ENCODE measurements at places on chromosomes 2 and 18. TPM values are rescaled to one million over a fixed set of nuclear protein-coding genes. Genes with fewer than 3 reads are reported as not detected.

- DNase-seq, result no peak
Measured at GRCh38 chr2:120701499-120701898, 34.2 kb upstream of the GLI2 start.

GRCh38 chr2:190344276-190344827 is 963 bp downstream of the INPP1 start:
- no peak for DNase-seq

The RPL31 gene
- 639 TPM for total RNA-seq

GRCh38 chr2:223925106-223925505 is 20.0 kb downstream of the WDFY1 start:
- DNase-seq, result peak; percentile 75

The IL1RL2 gene
- total RNA-seq, result 1.7 TPM

The FAM110C gene
- total RNA-seq, result not detected

- DNase-seq, result no peak
Measured at GRCh38 chr2:80030135-80030534, 274.4 kb downstream of the LRRTM1 start.

GRCh38 chr2:58669998-58670397 is 428.9 kb upstream of the FANCL start:
- DNase-seq, result no peak

DNA sequence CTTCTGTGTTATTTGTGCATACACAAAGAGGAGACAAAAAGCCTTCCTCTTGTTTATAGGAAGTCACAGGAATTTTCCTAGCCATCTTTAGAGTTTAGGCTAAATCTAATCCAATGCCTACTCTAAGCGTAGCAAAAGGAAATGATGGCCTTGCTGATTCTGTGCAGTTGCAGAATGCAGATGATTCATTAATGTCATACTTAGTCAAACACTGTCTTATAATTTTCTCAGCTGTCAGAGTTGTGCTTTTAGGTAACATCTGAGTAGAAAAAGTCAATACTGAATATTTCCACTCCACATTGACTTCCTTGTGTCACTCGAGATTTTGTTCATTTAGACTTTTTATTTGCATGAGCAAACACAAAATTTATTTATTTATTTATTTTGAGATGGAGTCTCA is 157.9 kb upstream of the FOSL2 start:
- no peak for DNase-seq

DNA sequence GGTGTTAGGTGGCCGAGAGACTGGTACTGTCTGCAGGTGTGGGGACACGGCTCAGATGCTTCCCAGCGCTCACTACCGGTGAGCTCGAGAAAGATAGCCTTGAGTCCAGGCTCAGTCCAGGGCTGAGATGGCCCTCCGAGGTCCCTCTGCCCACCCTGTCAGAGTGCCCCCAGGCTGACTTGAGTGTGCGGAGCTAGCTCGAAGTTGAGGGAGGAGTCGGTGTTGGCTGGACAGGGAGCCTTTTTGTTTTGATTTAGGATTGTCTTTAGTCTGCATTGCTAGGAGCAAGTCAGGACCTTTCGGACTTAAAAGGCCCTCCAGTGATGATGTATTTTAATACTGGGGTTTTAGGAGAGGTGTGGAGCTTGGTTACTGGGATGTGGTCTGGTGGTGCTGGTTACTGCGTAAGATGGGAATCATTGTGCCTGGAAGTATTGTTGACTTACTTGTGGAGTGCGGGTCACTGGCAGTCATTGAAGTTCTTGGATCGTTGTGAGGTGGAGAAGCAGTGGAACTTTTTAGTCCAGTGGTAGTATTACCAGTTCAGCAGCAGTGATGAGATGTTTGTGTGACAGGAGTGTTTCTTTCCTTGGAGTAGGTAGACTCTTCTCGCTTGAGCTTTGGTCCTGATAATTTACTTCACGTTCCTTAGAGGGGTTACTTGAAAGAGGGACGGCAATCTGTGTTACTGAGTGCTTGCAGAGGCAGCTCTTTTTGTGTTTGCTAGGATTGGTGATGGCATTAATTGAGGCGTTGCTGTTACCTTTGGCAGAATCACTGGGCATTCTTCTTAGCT is 633 bp downstream of the KIAA1328 start:
- peak; percentile 34 for DNase-seq

GRCh38 chr18:58359218-58359617 is 269.7 kb downstream of the ALPK2 start:
- DNase-seq, result no peak

- no peak for DNase-seq
Measured at GRCh38 chr2:235677276-235677788, 183.5 kb downstream of the AGAP1 start.

DNA sequence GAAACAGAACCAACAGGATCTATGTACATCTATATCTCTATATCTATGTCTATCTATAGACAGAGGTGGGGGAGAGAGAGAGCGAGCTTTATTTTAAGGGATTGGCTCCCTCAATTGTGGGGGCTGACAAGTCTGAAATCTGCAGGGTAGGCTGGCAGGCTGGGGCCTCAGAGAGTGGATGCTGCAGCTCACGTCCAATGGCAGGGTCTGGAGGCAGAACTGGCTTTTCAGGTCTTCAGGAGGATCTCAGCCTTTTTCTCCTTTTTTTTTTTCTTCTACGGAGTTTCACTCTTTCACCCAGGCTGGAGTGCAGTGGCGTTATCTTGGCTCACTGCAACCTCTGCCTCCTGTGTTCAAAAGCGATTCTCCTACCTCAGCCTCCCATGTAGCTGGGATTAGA is 77.2 kb downstream of the ARL4C start:
- no peak for DNase-seq

- no peak for DNase-seq
Measured at GRCh38 chr2:123656590-123656989, 368.5 kb upstream of the CNTNAP5 start.

GRCh38 chr2:202555356-202555755 is 79.4 kb upstream of the FAM117B start:
- DNase-seq, result no peak

DNA sequence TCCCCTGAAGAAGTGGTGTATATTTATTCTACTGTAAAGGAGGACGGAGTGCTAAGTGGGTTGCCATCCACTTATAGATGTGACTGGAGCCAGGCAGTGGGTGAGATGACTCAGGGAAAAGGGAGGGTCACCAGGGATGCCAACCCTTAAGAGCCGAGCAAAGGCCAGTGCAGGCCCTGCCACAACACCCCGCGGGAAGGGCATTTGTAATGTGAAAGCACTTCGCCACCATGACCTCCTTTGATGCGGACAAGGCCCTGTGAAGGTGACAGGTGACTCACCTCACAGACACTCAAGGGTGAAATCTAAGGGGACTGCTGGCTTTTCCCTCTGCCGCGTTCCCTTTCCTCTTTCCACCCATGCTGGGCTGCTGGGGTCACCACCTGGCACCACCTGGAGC is 50.2 kb upstream of the MRPL33 start:
- DNase-seq, result no peak

- DNase-seq, result no peak
Measured at GRCh38 chr2:70161069-70161534, 29.7 kb downstream of the C2orf42 start.

- no peak for DNase-seq
Measured at GRCh38 chr2:175356901-175357300, 175.4 kb upstream of the ATP5MC3 start.

DNA sequence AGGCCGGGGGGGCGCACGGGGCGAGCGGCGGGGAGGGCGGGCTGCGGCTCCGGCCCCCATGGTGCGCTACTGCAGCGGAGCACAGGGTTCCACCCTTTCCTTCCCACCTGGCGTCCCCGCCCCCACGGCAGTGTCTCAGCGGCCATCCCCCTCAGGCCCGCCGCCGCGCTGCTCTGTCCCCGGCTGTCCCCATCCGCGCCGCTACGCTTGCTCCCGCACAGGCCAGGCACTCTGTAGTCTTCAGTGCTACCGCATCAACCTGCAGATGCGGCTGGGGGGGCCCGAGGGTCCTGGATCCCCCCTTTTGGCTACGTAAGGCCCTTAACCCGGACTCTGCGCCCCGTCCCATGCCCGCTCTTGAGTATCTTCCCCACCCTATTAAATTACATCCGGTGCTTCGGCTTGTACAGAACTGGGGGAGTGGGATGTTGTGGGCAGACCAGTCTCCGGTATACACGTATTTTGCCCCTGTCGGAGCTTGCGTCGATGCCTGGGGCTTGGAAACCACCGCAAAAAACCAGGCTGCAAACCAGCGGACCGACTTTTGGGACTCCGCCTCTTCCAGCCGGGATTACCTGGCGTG is 598 bp upstream of the WBP1 start:
- DNase-seq, result no peak

The KRTCAP3 gene
- total RNA-seq, result not detected

The AQP12B gene
- not detected for total RNA-seq

GRCh38 chr18:54765636-54766375 is 62.5 kb upstream of the RAB27B start:
- peak; percentile 18 for DNase-seq

The LIMS4 gene
- 4.7 TPM for total RNA-seq

- no peak for DNase-seq
Measured at GRCh38 chr2:196263181-196263747, 91.9 kb upstream of the STK17B start.

GRCh38 chr2:191557841-191558240 is 120.1 kb upstream of the NABP1 start:
- DNase-seq, result no peak

- DNase-seq, result peak; percentile 48
Measured at GRCh38 chr2:42925742-42926433, 133.5 kb upstream of the HAAO start.

The MAL gene
- total RNA-seq, result not detected

GRCh38 chr2:67524213-67524612 is 127.1 kb downstream of the ETAA1 start:
- DNase-seq, result no peak

GRCh38 chr2:158688721-158689120 is 106.4 kb upstream of the DAPL1 start:
- peak; percentile 12 for DNase-seq

GRCh38 chr2:176395273-176395854 is 126.1 kb downstream of the MTX2 start:
- no peak for DNase-seq

DNA sequence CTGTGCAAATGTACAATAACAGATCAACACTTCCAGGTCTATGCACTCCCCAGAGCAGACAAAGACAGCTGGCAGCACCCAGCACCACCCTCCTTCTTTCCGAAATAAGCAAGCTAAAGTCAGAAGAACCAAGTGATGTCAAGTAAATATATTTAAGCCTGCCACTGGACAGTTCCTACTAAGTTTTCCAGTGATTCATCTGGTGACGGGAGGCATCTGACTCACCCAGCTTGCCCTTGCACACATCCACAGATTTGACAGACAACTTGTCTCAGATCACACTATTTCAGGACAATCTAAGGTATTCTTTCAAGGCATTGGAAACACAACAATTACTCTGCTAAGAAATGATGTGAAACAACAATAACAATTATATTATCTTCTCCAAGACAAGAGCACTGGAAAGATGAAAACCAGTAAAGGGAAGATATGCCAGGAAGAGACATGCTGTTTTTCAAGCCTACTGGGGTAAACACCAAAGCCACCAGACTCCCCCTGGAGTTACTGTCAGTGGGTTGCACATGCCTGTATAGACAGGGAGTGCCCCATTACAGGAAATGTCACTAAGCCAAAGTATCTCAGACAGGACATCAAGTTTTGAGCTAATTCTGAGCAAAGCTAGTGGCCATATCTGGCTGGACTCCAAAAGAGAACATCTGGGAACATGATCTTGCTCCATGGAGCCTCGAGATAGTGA is 287.9 kb upstream of the KLHL29 start:
- no peak for DNase-seq

DNA sequence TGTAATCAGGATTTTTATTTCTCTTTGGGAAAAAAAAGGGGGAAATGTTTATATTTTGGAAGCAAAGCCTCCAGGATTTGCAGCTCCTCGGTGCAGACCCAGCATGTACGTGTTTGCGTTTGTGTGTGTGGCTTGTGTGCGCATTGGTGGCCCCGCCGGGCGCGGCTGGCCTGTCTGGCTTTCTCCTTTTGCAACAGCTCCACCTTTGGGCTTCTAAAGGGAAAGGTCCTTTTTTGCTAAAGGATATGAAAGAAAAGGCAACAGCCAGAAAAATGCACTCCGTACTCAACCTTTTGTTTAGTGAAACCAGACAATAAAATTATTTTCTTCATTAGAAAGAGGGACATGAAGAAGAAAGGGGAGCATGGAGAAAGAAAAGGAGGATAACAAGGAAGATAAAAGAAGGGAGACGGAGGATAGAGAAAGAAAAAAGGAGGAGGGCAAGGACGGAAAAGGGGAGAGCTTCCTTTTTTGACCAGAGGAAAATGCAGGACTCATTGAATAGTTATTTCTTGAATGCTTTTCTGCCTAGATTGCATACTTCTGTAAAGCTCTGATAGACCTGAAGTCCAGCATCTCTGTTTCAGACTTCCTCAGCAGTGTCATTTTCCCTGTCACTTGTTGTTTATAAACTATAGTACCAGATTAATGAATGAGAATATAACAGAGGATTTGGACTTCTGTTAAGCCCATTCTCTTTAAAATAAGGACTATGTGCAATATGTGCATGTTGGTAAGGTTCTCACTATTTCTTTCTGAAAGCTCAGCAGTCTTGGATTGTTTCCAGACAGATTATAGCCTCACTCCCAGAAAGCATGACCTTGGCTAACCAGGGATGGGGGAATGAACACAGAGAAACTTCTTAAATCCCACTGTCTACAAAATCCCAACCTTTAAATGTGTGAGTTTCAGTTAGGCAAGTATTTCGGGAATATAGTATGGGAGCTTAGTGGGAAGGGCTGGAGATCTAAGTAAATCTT is 563.1 kb upstream of the PIK3C3 start:
- DNase-seq, result peak; percentile 5

DNA sequence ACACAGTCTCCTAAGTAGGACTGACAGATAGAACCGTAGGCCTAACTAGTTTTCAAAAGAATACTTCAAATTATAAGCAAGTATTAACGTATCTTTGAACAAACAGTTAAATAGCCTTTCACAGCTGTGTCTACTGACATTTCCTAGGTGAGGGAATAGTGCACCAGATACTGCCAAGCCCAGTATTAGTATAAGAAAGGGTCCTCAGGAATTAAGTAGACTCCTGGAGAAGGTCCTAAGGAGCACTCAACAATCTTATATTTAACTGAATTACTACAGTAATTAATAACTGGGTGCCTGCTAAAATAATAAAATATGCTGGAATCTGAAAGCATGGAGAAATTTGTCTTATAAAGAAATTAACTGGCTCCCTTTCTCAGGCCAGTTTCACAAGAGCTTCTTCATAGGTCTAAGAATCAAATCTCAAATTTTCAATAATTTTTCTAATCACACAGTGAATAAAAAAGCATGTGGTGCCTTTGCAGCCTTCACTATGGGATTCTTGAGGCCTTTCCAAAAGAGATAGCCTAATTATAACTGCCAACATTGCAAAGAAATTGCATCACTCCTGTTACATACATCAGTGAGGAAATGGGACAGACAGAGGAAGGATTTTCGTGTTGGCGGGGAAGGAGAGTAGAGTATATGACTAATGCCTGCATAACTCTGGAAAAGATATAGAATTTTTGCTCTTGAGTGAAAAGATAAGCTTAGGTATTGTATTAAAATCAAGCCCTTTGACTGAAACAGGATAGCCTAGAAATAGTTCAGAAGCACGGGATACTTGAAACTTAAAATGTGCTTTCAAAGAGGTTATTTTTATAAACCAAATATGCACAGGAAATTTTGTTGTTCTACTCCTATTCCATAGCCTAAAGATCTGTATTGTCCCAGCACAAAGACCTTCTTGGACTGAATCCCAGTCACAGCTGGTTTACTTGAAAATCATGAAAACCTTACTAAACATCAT is 228.6 kb upstream of the STK17B start:
- DNase-seq, result peak; percentile 100

GRCh38 chr18:51878724-51879123 is 461.3 kb upstream of the DCC start:
- no peak for DNase-seq

The APOB gene
- not detected for total RNA-seq

Data from fibroblast of the aortic adventitia (primary cell).